ENCODE measurements at places on chromosomes 3 and 15.

DNA sequence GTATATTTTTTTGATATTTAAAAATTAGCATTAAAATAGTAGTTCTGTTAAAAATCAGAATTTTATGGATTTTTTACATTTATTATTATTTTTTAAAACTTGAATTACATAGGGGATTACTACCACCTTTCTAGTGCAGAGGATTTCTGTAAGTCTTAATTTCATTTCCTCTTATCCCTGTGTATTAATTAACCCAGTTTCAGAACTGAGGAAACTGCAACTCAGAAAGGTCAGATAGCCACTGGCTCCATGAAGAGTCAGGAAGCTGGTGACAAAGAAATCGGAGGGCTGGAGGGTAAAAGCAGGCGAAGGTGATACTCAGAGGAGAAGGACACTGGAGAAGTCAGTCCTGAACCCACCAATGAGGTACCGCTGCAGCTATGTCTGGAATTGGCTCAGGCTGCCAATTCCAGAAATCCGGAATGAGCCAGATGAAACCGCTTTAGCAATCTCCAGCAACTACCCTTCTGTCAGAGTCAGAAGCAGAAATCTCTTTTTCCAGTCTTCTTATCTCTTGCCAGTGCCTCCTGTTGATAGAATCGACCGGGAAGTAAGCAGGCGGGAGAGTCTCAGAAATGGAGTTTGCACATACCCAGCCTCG lies 308.5 kb downstream of the SV2B start:
- no peak for DNase-seq

DNA sequence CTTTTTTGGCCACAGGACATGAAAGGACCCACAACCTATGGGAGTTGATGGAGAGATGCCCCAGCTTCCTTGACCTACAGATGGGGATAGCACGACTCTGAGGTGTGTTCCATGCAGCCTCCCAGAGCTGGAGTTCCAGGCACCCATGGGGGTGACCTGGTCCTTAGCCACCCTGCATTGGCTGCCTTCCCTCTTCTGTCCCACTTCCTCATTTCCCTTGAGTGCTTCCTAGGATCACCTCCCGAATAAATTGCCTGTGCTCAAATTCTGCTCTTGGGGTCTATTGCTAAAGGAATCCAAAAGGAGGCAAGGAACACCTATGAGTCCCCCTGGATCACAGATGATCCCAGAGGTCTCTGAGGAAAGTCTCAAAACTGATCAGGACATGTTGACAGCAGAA lies 24.7 kb upstream of the VIPR1 start:
- no peak for DNase-seq

DNA sequence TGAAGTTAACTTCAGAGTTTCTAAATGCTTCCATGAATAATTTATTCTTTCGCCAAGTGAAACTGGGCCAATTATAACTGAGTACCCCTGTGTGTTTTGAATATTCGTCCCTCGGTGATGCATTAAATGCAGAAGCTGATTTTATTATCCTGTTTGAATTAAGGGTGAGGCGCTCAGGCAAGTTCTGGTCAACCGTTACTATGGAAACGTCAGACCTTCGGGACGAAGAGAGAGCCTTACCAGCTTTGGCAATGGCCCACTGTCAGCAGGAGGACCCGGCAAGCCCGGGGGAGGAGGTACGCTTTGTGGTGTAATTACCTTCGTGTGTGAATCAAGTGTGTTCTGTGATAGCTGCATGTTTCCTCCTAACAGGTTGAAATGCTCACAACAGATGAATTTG lies 239.8 kb downstream of the ITPR1 start:
- DNase-seq, result no peak

GRCh38 chr15:29337156-29337959 lies 67.7 kb upstream of the NSMCE3 start:
- DNase-seq, result no peak

- no peak for DNase-seq
These were observed 255.3 kb downstream of the RBMS3 start for GRCh38 chr3:29536016-29536758.

DNA sequence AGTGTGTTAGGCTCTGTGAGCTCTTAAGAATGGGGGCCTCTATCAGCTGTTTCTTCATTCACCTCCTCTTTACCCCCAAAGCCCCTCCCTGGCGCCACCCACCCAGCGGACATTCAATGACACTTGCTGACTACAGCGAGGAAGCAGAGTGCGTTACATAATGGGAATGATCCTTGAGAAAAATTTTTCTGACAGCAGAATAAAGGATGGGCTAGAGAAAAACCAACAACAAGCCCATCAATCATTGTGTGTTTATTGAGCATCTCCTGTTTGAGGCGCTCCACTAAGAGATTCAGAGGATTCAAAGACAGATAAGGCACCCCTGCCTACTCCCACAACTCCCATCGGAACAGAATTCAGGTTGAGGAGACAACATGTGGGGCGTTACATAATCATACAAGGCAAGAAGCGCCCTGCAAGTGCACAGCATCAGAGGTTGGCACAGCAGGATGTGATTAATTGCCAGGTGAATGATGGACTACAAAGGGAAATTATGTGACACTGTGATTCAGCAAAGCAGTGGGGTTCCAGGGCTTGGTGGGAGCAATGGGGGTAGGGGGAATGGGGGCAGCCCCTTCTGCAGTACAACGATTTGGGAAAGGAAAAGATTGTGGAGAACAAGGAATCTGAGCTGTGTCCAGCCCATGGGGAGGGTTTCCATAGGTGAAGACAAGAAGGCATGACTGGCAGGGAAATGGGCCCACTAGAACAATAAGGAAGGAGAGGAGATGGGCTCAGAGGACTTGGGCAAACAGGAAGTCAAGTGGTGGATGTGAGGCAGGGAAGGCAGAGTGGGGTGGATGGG lies 141.3 kb upstream of the ATP2B2 start:
- no peak for DNase-seq

GRCh38 chr3:78660957-78661356 lies 1106.8 kb downstream of the ROBO1 start:
- DNase-seq, result peak; percentile 62

Measured in lower leg skin (tissue), 4 donors.